ENCODE measurements at places on chromosomes 12 and 14.
A peak's percentile ranks its signal among the peaks of the same experiment; 100 is the strongest.

DNA sequence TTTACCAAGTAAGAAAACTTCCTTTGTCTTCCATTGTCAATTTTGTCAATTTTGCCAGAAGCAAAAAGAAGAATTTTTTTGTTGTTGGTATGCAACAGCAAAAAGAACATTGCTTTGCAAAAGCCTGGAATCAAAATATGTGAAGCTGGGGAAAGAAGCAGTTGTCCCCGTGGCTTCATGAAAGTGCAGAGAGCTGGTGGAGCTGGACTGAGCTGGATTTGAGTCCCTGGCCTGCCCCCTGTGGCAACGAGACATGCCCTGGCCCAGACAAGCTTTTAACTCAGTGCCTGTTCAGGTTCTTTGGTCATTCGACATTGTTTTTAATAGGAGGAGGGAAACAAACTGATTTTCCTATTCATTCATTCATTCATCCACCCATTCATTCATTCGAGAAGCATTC is 70.3 kb downstream of the SLC15A4 start:
- DNase-seq = no peak

- DNase-seq = no peak
These were observed 63.2 kb downstream of the TESC start for GRCh38 chr12:117036046-117036445.

- DNase-seq = peak; percentile 34
These were observed 1.2 kb upstream of the ALDH1L2 start for GRCh38 chr12:105085501-105085900.

- DNase-seq = no peak
These were observed 182.2 kb downstream of the ANO4 start for GRCh38 chr12:100976735-100977134.
